Left kidney (tissue), 8 donors: ENCODE measurements at places on chromosomes 12 and 14. TPM values are rescaled to one million over a fixed set of nuclear protein-coding genes. Genes with fewer than 3 reads are reported as not detected.

GRCh38 chr14:104211215-104211614 is 72.8 kb downstream of the KIF26A start:
- no peak for DNase-seq

DNA sequence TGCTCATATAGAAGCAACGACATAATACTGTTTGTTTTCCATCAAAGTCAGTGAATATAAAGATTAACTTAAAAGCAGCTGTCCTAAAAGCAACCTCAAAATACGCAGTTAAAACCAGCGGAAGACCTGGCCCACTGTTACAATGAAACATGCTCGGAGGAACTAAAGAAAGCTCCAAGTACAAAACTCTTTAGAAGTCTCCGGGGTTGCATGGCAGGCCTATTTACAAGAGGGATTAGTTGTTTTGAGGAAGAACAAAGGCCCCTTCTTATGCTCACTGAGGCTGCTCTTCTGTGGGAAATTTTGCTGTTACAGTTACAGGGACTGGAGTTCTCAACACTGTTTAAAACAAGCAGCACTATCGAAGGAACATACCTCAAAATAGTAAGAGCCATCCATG is 75.9 kb upstream of the C12orf71 start:
- DNase-seq: no peak

GRCh38 chr14:61456720-61457119 is 135.3 kb downstream of the PRKCH start:
- DNase-seq: no peak

DNA sequence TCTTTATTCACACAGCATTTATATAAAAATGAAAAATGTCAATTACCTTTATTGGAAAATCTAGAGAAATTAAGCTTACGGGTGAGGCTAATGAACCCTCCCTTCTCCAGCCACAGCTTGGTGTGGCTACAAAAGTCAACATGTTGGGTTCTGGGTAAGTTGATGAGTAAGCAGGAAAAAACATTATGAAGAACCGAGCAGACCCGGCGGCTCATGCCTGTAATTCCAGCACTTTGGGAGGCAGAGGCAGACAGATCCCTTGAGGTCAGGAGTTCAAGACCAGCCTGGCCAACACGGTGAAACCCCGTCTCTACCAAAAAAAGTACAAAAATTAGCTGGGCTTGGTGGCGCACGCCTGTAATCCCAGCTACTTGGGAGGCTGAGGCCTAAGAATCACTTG is 10.9 kb downstream of the NAA25 start:
- no peak for DNase-seq

- peak; percentile 52 for DNase-seq
Observed at GRCh38 chr12:32947206-32948067, 50.9 kb upstream of the PKP2 start.

DNA sequence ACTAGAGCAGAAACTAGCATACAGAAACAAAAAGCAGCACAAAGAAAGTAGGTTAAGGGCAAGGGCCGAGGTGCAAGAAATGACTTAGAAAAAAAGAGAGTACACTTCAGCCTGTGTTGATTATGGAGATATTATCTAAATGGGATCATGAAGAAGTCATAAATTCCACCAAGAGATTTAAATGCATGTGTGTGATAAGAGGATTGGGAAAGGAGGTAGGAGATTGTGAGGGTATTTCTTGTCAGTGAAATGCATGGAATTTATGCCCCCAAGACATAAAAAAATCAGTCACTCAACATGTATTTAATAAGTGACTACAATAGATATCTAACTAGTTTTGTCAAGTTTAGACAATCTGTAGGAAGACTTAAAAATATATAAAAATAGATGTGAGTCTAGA is 976.2 kb upstream of the LRFN5 start:
- no peak for DNase-seq

The CLEC2B gene
- 2.6 TPM for polyA plus RNA-seq

The GLT8D2 gene
- polyA plus RNA-seq: 11.0 TPM

The MSRB3 gene
- 21.8 TPM for polyA plus RNA-seq

The CCER1 gene
- polyA plus RNA-seq: not detected

The ANKRD33 gene
- 0.17 TPM for polyA plus RNA-seq
